ENCODE measurements at places on chromosomes 7 and 10.

DNA sequence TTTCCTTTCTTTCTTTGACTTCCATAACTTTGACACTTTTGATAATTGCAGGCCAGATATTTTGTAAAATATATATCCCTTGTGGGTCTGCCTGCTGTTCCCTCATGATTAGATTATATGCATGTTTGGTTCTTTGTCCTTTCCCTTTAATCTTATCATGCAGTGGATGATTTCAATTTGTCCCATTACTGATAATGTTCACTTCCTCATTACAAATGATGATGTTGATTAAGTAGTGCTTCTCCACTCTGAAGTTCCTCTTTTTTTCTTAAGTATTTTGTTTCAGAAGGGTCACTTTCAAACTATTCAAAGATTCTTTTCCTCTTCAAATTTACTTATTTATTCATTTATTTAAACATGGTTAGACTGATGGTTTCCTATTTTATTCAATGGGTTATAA, 898.1 kb downstream of the XPNPEP1 start:
- no peak for DNase-seq

- no peak for DNase-seq
Observed at GRCh38 chr10:7445474-7446185, 34.8 kb upstream of the SFMBT2 start.

GRCh38 chr10:12984165-12984747, 17.3 kb downstream of the CCDC3 start:
- peak; percentile 84 for DNase-seq

DNA sequence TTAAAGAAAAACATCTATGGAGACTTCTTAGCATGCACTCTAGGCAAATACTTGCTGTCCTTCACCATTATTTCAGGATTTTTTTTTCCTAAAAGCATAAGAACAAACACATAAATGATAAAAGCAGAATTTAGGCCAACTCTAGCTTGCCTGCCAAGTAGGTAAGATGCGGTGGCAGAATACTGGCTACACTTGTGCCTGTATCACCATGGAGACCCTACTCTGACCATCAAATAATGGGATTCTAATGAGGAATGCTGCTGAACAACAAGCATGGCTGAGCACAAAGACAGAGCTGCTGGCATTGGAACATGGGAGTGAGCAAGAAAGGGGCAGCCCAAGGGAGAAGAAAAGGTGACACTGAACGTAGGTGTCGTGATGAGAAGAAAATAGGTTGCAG, 18.5 kb upstream of the TAS2R40 start:
- DNase-seq, result no peak

GRCh38 chr7:90715067-90715466, 118.9 kb downstream of the CDK14 start:
- no peak for DNase-seq

GRCh38 chr7:1059200-1060091, 15.1 kb downstream of the GPR146 start:
- peak; percentile 50 for DNase-seq

DNA sequence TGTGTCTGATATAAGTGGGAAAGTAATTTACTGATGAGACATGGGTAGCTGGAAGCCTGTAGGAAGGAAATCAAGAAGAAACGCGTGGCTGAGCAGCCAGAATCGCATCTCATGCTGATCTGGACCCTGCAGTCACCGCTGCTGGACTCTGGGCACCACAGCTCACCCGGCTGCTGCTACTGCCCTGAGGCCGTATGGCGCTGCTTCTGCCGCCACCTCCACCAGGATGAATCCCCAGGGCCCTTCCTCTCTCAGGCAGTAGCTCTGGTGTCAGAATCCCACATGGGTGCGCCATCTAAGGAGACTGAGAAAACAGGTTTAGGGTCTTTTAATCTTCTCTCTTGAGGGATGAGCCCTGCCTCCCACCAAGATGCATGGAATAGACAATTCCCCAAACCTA, 70.3 kb upstream of the AGK start:
- no peak for DNase-seq

- DNase-seq, result no peak
Observed at GRCh38 chr7:55642266-55642665, 70.0 kb upstream of the VOPP1 start.

GRCh38 chr10:92181575-92181974, 109.3 kb downstream of the CPEB3 start:
- DNase-seq, result peak; percentile 40

DNA sequence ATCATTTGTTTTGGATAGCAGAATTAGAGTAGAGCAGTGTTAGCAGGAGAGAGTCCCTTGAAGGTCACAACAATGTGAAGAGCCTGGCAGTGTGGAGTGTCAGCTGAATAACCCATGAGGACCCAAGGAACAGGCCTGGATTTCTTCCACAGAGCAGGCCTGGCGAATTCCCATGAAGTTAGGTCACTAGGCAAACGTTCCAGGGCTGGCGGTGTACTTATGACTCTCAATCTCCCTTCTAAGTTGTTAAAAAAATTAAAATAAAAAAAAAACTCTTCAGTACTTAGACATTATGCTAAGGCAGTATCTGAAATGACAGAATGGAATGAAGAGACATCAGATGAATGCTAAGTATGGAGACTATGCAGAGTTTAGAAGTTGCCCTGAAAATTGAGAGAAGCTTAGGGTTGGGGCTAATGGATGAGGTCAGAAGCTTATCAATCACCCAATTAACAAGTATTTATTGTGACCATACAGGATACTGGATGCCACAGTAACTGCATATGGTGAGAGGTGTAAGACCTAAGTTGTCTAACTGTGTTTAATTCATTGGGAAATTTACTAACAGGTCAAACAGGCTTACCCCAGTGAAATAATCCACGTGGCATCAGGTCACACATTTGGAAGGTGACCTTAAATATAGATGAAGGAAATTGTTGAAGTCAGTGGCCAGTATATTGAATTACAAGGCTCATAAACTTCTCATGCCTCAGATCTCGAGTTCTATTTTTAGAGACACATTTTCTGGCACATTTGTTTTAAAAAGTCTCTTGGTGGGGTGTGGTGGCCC, 126.2 kb upstream of the NRP1 start:
- peak; percentile 50 for DNase-seq

GRCh38 chr10:31515819-31516402, 196.9 kb downstream of the ZEB1 start:
- DNase-seq, result no peak

DNA sequence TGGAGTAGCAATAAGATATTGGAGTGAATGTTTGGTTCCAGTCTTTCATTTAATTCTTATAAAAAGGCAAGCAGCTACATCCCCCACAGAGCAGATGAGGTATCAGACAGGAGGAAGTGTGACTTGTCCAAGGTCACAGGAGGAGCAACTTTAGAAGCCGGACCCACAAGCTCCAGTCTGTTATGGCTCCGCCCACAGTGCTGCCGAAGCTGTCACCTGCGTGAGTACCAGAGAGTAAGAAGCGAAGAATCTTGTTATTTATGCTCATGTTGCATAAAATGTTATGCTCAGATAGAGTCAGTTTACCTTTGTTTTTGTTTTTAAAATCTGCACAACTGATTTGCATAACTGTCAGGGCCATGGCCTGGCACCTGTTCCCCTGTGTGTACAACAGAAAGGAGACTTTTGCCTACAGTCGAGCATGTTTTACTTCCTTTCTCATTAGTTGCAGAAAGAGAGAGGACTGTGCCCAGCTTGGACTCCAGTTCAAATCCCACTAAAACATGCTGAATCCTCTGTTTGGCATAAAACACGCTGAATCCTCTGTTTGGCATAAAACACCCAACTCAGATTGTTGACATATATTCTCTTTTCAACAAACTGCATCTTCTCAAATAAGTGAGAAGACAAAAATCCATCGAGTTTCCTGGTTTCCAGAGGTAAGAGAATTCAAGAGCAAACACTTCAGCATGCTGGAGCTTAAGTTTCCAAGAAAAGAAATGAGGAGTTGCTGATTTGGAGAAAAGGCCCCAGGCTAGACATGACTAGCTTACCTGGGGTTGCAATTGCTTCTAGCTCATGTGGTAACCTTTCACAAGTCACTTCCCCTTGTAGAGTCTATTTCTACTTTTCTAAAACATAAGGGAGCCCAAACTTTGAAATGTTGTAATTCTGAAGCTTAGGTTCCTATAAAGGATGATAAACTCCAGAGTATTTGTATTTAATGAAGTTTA, 409.8 kb upstream of the ZMIZ1 start:
- no peak for DNase-seq

GRCh38 chr7:41763626-41764025, 60.7 kb upstream of the INHBA start:
- DNase-seq, result no peak

- peak; percentile 25 for DNase-seq
Observed at GRCh38 chr7:114852293-114852692, 69.6 kb upstream of the MDFIC start.

GRCh38 chr7:137003566-137003965, 135.1 kb downstream of the CHRM2 start:
- DNase-seq, result no peak

DNA sequence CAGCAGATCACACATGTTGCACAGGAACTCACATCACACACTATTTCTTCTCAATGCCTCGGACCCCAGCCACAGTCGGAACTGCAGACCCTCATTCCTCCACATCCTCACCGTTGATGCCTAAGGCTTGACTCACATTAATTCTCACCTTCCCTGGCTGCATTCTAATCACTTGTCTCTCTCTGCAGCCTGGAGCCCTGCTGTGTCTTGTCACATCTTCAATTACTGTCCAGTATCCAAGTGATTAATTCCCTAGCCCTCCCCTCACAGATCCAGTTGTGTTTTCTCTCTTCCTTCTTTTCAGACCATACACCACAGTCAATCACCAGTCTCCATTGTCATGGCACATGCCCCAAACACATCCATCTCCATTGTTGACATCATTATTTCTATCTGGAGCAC, 592.4 kb upstream of the IGFBP3 start:
- no peak for DNase-seq

- peak; percentile 36 for DNase-seq
Observed at GRCh38 chr7:81503336-81503735, 266.5 kb downstream of the HGF start.

DNA sequence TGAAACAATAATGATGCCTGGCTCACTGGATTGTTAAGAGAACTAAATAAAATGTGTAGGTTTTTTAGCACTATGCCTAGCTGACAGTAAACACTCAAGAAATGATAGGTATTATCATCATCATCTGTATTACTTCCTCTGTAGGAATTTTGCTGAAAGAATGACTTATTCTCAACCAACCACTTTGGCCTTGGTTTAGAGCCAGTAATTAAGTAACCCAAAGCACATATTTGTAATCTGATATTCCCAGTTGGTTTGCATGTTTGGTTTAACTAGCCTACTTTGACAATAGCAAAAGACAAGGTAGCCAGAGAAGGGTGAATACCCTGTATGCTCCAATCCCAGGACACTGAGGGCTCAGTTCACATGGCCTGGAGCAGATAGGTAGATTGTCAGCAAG, 34.4 kb downstream of the BCAP29 start:
- peak; percentile 55 for DNase-seq

DNA sequence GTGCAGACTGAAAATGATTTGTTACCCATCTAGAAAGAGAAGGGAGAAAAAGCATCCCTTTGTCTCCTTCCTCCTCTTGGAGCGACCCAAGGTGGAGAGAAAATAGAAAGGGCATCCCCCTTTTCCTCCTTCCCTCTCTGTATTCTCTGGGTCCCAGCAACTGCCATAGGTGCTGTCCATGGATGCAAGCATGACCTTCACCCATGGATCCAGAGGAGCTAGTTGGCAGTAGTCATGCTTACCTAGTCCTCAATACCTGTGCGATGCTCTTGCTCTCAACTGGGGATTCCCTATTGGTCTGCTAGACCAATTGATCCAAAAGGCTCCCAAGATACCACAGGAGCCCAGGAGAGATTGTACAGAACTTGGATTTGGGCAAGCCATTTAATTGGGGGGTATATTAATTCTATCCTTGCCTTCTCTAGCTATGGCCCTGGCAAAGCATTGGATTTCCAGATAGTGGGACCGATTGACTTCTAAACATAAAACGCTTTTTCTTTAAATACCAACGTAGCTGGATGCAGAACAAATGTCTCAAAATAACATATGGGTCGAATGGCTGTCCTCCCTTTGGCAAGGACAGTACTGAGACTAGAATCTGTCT, 547.8 kb upstream of the IGFBP3 start:
- DNase-seq, result peak; percentile 64

DNA sequence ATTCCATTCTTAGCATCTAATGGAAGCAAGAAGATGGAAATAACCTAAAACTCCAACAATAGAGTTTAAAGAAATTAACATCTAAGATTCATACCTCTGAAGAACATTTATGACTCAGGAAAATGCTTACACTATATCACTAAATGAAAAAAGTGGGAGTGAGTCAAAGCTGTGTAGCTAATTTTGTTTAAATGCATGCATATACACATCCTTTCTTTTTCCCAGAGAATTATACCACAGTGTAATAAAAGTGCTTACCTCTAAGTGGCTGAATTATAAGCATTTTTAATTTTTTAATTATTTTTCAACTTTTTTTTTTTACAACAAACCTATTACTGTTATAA, 44.3 kb downstream of the CCDC71L start:
- DNase-seq, result no peak

GRCh38 chr10:130580975-130581374, 444.8 kb downstream of the GLRX3 start:
- DNase-seq, result no peak

- DNase-seq, result peak; percentile 42
Observed at GRCh38 chr7:137110091-137110509, 233.4 kb downstream of the PTN start.

DNA sequence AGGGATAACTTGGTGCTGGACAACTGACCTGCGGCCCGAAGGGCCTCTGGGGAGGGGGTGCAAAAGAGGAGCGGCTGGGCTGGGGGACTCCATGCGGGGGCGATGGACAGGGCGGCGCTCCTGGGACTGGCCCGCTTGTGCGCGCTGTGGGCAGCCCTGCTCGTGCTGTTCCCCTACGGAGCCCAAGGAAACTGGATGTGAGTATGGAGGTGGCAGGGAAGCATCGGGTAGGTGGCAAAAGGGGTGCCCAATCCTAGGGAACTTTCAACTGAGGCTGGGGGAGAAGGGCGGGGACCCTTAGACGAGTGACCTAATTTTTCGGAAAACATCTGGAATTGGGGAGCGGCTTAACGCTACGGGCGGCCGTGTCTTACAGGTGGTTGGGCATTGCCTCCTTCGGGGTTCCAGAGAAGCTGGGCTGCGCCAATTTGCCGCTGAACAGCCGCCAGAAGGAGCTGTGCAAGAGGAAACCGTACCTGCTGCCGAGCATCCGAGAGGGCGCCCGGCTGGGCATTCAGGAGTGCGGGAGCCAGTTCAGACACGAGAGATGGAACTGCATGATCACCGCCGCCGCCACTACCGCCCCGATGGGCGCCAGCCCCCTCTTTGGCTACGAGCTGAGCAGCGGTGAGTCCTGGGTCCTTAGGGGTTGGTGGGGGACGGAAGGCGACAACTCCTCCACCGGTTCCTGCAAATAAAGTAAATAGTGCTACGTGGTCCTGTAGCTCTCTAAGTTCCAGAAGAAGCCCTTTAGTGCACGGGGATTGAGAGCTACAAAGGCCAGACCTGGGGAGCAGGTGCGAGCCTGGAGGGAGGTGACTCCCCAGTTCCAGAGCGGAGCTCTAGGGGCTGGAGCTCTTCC, 622 bp downstream of the WNT16 start:
- DNase-seq, result no peak

GRCh38 chr7:67760971-67761370, 764.3 kb downstream of the TYW1 start:
- no peak for DNase-seq

- DNase-seq, result no peak
Observed at GRCh38 chr10:81903472-81903871, 28.5 kb downstream of the NRG3 start.

All from fibroblast of villous mesenchyme (primary cell).